ENCODE measurements at places on chromosomes 12 and 14.
A peak's percentile ranks its signal among the peaks of the same experiment; 100 is the strongest.

GRCh38 chr14:68011406-68012028 lies 191.9 kb downstream of the RAD51B start:
- DNase-seq = no peak

GRCh38 chr14:72701605-72702004 lies 192.3 kb downstream of the DPF3 start:
- no peak for DNase-seq

DNA sequence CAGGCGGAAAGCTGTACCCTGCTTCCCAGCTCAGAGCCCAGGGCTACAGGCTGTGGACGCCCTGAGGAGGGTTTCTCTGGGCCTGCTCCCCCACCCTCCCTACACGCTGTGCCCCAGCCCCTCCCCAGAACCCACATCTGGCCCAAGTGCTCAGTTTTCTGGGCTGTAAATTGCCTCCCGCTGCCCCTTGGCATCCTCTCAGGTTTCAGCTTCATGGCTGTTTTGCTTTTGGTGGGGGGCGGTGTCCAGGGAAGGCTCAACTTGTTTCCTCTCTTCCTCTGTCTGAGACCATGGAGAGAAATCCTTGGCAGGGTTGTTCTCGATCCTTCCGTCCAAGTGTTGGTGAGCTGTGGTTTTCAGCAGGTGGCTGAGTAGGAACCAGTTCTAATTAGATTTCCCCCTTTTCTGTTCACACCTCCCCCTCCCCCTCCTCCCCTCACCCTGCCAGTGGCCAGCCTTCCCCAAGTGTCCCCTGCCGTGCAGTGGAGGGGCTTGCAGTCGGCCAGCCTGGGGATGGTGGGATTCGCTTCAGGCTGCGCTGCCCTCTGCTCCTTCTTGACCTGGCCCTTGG lies 61.8 kb downstream of the TSPAN9 start:
- DNase-seq = no peak

- no peak for DNase-seq
Measured at GRCh38 chr12:106883426-106883825, 72.3 kb upstream of the TMEM263 start.

GRCh38 chr12:2126676-2127406 lies 74.1 kb downstream of the CACNA1C start:
- DNase-seq = no peak

GRCh38 chr12:50185970-50186663 lies 18.9 kb upstream of the CERS5 start:
- DNase-seq = no peak

GRCh38 chr14:39472078-39472477 lies 39.8 kb upstream of the FBXO33 start:
- DNase-seq = no peak

DNA sequence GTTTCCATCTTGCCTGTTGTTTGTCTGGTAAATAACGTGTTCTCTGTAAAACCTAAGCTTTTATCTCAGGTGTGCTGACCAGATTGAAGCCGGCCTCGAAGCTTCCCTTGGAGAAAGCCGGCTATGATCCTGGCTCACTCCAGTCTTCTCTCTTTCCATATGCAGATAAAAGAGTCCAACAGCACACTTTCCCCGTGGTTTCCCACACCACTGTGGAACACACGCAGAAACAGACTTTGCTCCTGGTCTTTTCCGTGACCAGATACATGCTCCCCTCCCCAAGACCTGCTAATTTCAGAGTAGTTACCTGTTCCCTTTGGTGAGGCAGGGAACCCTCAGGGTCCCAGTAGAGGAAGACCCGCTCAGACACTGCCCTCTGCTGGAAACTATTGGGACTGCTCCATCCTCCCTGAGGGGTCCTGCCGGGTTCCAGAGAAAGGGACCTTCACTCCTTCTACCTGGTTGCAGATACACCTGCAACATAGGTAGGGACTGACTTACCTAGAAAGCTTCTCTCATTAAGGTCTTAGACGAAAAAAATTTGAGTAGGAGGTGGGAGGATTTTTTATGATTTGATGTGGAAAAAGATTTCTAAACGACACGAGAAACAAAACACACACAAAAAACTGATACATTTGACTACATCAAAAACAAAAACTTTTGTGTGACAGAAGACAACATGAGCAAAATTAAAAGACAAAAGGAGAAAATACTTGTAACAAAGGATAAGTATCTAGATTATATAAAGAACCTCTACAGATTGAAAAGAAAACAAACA lies 415.4 kb upstream of the CCDC196 start:
- peak; percentile 45 for DNase-seq

DNA sequence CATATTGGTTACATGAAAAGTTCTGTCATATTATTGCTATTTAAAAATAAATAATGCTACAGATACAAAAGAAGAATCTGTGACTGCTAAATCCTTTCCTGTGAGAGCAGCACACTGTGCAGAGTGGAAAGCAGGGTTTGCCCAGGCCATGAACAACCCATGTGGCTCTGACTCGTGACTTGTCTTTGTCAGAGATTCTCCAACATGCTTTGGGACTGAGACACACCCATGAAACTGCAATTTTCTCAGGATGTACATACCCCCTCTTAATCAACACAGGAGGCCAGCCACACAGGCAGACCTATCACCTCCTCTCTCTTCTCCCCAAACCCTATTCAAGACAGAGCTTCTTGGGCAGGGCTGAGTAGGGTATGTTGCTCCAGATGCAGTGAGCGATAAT lies 96.8 kb upstream of the NTF3 start:
- no peak for DNase-seq

- no peak for DNase-seq
Measured at GRCh38 chr12:62657363-62657632, 190.7 kb downstream of the MON2 start.

Measured in activated T-helper 1 cell treated with anti-CD3 and anti-CD28 coated beads, Interleukin-2, amount 50 U/mL, for 16 hours (primary cell).